Stimulated activated CD4-positive, alpha-beta T cell treated with anti-CD3 and anti-CD28 coated beads, Interleukin-2, amount 100 ng/mL, for 48 hours (primary cell): ENCODE measurements at places on chromosomes 7 and 10.

DNA sequence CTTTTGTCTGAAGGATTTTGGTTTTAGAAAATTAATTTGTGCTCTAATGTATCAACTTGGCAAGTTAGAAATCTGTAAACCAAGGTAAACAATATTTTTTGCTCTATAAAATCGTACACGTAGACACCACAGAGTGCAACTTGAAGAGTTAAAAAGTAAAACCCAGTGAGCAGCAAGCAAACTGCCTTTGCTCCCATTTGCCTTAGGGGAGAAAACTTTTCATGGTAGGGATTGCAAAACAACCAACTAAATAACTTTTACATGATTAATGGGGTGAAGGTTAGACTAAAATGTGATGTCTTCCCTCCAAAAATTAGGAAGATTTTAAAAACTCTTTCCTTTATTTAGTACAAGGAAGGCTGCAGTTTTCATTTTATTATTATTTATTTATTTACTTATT, 224.2 kb upstream of the LYZL1 start:
- no peak for DNase-seq

DNA sequence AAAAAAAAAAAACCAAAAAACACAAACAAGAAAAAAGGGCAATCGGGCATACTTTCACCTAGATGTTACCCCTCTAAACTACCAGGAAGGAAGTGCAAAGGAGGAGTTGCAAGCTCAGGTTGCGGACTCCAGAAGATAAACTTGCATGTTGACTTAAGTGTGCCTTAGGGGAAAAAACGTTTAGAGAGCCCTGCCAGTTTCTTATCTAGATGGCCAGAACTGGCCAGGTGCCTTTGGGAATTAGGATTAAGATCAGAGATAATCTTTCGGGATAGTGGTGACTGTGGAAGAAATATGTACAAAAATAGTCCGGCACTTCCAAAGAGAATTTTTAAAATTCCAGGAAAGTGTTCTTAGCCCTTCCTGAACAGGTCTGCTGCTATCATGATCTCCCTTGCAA, 17.6 kb downstream of the EVX1 start:
- no peak for DNase-seq

- no peak for DNase-seq
These were observed 72.1 kb upstream of the SEC61G start for GRCh38 chr7:54831046-54831643.

GRCh38 chr7:23012908-23013714, 819 bp downstream of the HYCC1 start:
- DNase-seq, result peak; percentile 6

DNA sequence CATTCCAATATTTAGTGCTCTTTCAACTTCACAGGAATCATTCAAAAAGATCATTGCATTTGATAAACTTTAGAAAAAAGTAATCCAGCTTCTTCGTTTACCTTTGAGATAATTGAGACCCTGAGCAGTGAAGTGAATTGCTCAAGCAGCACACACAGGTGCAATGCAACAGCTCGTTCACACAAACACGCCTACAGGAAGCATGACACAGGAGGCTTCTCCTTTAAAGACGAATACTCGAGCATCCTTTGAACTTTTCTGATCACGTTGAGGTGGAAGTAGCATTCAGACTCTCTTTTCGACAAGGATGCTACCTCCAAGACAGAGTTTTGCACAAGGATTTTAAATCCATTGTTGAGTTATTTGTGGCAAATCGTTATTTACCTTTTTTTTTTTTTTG, 18.0 kb upstream of the RSU1 start:
- no peak for DNase-seq

GRCh38 chr10:22244001-22244400, 26.2 kb upstream of the EBLN1 start:
- DNase-seq, result no peak

- DNase-seq, result no peak
These were observed 62.8 kb upstream of the SAMD8 start for GRCh38 chr10:75048669-75049098.

DNA sequence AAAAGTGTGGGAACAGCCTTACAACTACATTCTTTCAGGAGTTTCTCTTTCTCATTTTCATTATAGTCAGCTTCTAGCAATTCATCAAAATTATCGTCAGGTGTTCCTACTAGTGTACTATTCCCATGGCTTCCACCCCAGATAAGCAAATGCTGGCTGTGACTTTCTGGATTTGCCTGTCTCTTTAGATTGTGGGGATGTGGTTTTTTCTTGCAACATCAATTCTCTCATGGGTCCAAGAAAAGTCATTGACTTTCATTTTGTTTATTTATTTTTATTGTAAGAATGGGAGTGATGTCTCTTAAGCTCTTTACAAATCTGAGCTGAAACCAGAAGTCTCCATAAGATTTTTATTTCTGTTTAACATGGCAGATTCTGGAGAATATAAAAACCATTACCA, 349.7 kb upstream of the SEMA3C start:
- DNase-seq, result no peak

GRCh38 chr7:92058040-92058439, 76.2 kb downstream of the CYP51A1 start:
- DNase-seq, result no peak

DNA sequence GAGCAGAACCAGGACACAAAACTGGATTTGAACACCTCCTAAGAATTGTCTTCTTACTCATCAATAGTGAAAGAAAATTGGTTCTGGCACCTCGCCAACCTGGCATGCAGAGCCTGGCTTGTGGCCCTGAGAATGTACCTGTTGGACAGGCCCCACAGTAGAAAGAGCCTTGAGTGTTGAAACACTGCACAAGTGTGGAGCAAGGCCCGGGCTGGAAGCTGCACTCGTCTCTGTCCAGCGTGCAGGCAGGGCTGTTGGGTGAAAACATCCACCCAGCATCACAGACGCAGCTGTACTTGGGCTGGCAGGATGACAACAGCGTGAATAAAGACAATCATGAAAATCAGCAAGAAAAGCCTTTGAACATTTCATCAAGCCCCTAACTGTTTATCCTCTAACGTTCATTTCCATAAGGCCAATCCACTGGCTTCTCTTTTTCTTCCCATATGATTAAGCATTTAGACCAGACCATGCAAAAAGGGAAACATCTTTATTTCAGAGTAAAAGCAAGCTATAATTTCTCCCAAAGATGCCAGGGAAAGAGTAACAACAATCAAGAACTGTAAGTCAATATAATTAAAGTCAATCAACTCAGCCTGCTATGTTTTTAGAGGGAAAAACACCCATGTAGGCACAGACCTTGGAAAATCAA, 15.6 kb downstream of the CUBN start:
- DNase-seq, result no peak

GRCh38 chr10:27366769-27367168, 126.2 kb upstream of the ACBD5 start:
- no peak for DNase-seq

- DNase-seq, result peak; percentile 83
These were observed 166.1 kb downstream of the ST7 start for GRCh38 chr7:117119192-117119924.

- no peak for DNase-seq
These were observed 181.4 kb downstream of the CUX1 start for GRCh38 chr7:101998906-101999240.

DNA sequence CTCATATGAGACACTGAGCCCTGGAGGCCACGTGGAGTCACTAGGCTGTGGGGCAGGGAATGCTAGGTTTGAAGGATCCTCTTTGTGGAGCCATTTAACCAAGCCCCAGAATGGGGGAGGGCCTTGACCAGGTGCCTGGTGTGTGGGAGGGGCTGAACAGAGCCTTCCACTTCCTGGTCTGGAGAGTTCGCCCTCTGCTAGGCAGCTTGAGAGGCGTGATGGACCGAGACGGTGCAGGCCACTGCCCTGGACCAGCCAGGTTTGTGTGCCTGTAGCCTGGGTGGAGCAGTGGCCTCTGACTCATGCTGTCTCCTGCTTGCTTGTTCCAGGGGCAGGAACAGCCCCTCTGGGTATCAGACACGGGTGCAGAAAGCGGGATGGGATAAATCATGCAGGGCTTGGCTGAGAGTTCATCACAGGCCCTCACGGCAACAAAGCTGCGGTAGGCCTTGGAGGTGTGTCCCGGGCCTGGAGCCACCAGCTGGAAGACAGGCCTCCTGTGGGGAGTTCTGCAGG, 27.4 kb downstream of the ADAMTS14 start:
- no peak for DNase-seq

DNA sequence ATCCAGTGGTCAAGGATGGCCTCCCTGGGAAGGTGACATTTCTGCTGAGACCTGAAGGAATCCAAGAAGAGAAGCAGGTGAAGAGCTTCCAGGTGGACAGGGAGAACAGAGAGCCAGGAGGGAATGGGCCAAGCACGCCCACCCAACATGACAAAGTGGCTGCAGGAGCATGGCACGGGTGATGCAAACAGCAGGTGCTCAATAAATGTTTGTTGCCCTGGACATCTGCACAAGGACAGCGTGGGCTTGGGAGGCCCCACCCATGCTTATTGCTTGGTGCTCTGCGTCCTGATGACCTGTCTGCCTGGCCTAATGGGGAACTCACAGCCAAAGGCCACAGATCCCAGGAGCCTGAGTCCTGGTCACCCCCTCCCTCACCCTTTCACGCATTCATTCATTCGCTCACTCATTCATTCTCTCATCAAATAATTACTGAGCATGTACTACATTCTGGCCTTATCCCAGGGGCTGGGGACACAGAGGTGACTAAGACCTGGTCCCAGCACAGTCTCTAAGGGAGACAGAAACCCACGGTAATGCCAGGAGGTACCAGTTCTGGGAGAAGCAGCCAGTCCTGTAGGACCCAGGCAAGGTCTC, 13.1 kb downstream of the RHBDD2 start:
- DNase-seq, result no peak

GRCh38 chr10:113060201-113061053, 110.4 kb downstream of the TCF7L2 start:
- no peak for DNase-seq

DNA sequence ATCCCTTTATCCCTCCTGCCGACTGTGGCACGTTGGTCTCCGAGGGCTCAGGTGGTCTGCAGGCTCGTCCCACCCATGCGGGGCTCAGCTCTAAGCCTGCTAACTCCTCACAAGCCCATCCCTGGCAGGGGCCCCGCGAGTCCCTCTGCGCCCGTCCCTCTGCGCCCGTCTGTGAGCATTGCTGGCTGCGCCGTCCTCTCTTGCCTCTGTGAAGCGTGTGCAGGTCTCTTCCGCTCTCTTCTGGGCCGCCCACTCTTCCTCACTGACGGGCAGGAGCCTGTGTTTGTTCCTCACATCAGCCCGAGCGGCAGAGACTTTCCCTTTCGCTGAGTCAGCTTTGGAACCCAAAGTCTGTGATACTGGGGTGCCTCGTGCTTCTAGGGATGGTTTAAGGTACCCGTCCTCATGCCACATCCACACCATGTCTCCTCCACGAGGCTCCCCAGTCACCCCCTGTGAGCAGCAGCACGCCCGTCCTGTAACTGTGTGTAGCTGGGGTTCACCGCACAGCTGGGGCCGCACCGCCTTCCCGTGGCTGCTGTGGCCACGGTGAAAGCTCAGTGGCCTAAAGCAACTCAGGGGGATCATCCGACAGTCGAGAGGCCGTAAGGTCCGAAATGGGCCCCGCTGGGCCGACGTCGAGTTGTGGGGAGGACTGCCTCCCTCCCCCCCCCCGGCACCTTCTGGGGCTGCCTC, 35.5 kb downstream of the ADGRA1 start:
- no peak for DNase-seq
